Endothelial cell of umbilical vein (primary cell): ENCODE measurements at places on chromosomes 6 and 20.
A peak's percentile ranks its signal among the peaks of the same experiment; 100 is the strongest.

GRCh38 chr6:63352544-63353285 is 32.9 kb upstream of the LGSN start:
- peak; percentile 27 for DNase-seq

DNA sequence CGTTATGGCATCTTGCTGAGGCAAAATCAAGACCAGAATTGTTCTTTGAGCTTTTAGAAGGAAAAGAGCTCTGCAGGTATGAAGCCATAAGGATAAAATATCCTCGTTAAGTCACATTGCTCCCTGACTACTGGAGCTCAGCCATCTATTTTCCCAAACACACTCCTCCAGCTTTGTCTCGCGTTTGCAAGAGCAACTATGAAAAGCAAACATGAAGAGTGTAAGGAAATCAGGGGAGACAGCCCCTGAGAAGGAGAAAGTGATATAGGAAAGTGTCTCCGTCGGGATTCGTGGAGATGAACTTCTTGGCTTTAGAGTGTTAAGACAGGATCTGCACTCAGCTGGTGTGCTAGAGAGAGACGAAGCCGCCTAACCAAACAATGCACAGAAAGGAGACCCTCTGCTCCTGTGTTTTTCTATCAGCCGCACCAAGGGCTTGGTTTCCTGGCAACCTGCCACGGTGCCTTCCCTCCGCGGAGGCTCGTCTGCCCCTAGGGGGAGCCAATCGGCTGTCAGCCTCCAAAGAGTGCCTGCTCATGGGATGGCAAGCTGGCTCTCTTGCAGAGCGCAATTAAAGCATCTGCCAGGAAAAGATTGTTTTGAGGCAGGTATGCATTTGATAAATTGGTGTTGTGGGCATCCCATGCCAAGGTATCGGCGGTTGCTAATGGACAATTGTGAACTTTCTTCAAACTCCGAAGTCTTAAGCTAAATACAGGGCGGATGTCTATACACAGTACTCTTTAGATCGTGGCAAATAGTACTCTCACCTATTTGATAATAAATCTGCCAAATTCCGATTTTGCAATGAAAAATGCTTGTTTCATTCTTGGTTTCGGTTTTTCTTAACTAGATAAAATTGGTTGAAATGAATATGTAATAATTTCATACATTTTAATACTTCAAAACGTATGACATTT is 603.2 kb downstream of the RNF144B start:
- peak; percentile 26 for DNase-seq

DNA sequence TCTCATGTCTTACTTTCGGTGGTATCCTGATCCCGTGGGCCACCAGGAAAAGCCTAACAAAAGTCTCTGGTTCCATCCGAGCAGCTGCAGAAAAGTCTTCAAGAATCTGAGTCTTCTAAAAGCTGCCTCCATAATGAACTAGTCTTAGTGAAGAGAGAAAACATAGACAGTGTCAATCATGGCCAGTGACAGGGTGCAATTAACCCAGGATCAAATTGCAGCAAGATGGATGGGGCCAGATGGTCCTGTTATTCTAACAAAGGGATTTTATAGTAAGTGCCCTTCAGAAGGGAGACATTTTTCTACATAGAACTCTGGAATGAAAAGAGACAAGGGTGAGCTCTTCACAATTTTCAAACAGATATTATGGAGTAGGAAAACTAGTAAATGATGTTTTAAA is 281.6 kb upstream of the ZFP64 start:
- no peak for DNase-seq

DNA sequence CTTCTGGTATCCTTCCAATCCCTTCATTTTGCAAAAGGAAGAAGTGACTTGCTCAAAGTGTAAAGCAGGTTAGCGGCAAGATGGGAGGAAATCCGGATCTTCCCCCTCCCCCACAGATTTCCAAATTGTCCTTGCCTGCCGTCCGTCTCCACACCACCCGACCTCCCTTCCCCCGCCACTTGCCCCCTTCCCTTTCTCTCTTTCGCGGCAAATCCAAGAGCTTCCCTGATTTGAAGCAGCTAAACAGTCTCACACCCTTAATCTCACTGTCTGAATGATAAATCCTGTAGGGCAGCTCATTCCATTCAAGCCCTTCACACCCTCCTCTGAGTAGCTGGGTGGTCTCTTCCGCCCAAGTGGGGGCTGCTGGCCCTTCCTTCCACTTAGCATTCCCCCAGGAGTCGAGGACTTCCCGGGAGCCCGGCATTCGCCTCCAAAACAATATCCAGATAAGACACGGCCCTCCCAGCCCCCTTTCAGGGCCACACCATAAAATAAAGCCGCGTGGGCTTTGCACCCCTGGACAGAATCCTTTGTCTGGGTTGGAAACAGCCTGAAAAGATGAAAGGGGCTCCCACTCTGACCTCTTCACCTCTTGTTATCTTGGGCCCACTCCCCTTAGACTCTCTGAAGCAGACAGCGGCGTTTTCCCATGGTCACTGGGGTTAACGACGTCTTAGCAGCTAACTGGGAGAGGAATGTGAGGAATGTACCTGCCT is 44.0 kb upstream of the PIM1 start:
- DNase-seq: peak; percentile 42

DNA sequence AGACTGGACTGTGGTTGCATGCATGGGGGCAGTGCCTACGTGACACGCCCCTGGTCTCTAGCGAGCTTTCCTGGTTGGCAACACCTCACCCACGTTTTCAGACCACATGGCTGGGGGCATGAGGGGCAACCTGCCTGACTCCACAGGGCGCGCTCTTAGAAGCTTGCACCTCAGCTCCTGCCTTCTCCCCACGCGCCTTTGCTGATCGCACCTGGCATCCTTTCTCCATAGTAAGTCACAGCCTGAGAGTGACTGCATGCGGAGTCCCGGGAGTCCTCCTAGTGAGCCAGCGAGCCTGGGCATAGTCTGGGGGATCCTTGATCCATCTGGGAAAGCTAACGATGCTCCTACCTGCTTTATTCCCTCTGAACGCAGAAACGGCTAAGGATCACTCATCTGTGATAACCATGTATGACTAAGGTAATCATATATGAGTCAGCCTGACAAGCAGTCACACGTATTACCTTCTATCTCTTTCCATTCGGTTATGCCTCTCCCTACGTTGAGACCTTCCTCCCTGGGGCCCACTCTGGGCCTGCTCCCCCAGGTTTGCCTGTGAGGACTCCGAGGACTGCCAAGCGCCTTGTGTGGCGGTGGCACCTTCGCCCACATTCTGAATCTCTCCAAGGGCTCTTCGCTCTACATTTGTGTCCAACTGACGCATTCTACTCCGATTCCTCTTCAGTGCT is 4.5 kb downstream of the TCFL5 start:
- no peak for DNase-seq

GRCh38 chr6:6920114-6920986 is 187.4 kb upstream of the RREB1 start:
- no peak for DNase-seq

DNA sequence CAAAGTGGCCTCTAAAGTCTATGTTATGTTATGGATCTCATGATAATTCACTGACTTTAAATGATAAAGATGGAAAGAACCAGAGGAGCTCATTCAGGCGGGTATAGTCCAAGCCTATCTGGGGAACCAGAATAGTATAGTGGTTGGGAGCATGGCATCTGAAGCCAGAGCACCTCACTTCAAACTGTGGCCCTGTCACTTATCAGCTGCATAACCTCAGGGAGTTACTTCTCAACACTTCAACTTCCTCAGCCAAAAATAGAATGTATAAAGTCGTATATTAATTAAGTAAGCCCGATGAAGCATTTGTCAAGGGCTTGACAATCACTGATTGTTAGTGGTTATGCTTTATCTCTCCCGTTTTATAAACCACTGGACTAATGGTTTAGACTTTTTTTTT is 112.7 kb downstream of the RTN4IP1 start:
- DNase-seq: no peak

DNA sequence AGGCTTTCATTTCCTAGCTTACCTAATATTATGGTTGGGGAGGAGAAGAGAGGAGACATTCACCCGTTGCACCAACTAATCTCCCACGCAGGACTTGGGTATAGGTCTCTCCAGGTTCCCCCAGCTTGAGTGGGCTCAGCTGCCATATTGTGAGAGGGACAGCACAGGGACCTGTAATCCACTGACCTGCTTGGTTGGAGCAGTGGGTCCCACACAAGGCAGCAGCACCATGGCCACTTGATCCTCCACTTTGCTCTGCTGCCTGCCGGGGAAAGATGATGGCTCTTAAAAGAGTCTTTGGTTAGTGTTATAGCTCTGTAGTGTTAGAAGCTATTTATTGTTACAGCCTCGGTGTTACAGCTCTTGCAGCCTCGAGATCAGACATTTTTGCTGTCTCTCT is 22.5 kb upstream of the ECHDC1 start:
- DNase-seq: no peak

GRCh38 chr20:48957533-48957932 is 36.0 kb downstream of the ARFGEF2 start:
- DNase-seq: peak; percentile 58

DNA sequence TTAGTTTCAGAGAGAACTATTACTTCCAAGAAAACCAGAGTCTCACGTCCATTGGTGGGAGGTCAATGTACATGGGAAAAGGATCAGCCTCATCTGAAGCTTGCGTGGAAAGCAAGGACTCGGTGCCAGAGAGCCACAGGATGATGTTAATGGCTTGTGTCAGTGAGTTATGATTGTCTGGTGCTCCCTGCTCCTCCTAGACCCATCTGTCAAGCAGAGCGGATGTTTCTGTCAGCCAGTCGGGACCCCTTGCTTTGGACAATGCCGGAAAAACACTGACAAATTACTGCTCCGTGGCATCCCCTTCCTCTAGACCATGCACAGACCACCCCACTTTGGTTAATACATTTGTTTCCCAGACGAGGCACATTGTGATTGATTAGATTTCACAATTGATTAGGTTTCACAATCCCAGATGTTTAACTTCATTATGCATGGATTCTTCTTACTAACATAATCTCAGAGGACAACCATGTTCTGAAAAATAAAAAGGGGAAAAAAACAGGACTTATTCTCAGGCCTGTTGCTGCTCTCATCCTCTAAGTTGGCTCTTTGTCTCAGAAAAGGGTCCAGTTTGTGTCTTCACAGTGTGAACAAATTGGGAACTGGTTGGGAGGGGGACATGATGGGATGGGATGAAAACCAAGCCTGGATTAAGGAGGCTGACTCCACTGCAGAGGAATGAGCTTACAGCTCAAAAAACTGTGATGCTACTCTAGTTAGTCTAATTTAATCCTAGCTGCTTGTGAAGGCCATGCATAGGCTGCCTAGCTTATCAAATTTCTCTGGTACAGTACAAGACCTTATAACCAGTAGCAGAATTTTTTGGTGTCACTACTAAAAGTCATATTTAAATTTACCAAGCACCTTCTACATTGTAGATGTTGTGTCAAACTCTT is 51.9 kb downstream of the UNC5CL start:
- DNase-seq: no peak

- DNase-seq: no peak
These were observed 289.1 kb upstream of the SUPT3H start for GRCh38 chr6:45666846-45667245.
